ENCODE measurements at places on chromosomes 13 and 19.

GRCh38 chr13:77740931-77741596 lies 43.6 kb downstream of the SLAIN1 start:
- no peak for DNase-seq

DNA sequence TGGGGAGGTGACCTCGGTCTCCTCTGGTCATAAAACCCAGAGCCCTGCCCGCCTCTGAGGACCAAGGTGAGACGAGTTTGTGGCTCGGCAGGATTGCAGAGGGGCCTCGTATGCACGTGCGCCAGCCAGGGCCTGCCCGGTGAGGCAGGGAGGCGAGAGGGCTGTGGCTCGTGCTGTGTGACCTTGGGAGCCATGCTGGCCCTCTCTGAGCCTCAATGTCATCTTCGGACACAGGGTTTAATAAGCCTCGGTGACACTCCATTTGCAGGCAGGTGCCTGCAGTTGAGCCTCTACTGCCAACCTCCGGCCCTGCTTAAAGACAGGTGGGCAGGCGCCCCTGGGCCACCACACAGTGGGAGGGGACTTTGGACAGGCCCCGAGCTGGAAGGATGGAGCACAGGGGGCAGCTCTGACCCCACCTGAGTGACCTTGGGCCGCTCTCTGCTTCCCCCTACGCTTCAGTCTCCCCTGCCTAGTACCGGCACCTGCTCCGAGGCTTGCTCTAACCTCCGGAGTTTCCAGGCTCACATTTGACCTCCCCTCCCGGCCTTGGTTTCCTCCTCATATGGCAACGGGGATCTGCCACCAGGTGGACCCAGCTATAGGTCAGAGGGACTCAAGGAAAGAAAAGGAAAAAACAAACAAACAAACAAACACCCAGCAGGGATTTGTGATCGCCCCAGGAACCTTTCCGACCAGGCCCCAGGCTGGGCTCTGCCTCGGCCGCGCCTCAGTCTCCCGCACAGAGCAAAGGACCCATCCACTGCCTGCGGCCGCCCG lies 3.1 kb downstream of the ZBTB7A start:
- no peak for DNase-seq

DNA sequence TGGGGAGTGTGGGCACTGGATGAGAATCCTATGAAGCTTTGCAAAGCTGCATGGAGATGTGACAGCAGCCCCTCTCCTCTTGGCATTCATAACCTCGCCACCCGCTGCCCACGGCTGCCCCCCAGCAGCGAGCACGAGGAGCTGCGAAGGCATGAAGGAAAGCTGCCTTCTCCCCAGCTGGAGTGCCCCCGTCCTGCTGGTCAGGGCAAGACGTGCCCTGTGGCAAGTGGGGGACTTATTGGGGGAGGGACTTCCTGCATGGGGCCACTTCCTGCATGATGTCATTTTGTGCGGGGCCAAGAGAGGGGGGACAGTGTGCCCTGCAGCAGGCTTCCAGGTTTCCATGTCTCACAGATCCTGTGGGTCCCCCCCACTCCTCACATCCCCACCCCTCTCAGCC lies 85.9 kb downstream of the TSHZ3 start:
- DNase-seq: no peak

DNA sequence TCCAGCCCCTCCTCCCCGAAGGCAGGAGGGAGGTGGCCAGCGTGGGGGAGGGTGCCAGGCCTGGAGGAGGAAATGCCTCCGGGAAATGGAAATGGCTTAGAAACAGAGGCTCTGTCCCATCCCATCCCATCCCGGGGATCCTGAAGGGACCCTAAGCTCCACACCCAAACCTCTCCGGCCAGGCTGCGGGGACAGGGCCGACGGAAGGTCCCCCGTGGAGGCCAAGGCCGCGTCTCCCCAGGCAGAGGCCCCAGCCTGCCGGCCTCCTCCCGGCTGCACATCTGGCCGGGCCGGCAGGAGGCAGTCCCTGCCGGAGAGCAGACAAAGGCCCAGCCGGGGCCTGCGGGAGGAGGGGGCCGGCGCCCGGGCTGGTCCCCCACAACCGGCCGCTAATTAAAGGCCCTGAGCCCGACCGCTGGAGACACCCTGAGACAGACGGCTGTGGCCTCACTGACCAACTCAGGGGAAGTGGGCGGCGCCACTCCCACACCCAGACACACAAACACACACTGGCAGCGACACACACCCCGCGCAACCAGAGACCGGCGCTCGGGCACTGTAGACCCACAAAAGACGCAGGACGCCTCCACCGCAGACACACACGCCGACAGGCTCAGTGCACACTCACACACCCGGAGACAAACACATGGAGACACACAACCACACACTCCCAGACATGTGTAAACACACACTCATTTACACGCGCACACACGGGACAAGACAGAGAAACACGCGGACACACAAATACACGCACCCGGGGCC lies 1.1 kb downstream of the ADAMTS10 start:
- DNase-seq: no peak

DNA sequence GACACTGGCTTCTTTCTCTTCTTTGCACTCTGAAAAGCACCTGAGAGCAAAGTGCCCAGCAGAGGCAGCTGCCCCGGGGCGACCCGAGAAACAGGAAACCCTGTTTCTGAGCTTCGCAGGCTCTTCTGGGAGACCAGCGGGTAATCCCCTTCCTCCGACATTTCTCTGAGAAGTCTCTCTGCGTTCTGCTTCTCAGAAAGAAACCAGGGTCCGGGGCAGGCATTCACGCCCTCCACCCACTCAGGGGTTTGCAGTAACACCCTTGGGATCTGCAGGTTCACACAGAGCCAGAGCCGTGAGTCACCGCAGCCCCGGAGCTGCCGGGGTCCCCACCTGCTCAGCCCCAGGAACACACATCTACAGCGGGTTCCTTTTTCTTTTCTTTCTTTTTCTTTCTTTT lies 86.0 kb downstream of the GADD45B start:
- DNase-seq: peak; percentile 58

All from activated CD8-positive, alpha-beta memory T cell treated with anti-CD3 and anti-CD28 coated beads for 4 hours (primary cell).